Activated CD4-positive, alpha-beta T cell treated with anti-CD3 and anti-CD28 coated beads, Interleukin-2, amount 50 U/mL, for 16 hours (primary cell): ENCODE measurements at places on chromosomes 3 and 15.
A peak's percentile ranks its signal among the peaks of the same experiment; 100 is the strongest.

DNA sequence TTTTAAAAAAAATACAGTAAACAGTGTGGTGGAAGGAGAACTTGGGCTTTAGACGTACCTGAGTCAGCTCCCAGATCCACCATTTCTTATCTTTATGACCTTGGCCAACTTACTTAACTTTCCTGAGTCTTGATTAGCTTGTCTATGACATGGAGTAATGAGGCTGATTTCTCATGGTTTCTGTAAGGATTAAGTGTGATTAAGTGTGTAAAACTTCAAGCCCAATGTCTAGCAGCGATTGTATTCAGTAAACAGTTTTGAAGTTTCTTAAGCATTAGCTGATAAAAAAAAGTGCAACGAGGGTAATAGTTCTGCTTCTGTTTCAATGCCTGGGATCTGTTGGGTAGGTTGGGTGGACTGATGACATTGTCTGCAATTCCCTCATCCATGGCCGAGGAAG lies 10.8 kb downstream of the TRPM1 start:
- no peak for DNase-seq

DNA sequence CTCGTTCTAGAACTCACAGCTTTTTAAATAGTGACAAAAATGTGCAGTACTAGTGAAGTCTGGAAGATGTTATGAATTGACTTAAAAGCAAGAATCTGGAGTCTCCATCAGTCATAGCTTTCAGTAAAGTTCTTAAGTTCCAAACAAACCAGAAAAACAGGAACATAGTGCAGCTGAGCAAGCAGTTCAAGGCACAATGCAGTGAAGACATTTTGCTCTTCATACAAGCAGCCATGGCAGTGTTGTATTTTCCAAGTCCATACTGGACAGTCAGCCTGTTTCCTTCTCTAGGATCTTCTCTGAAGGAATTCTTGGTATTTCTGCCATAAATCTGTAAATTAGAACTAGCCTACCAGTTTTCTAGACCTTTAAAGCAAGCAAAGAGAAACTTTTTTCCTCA lies 90.5 kb downstream of the LRRC28 start:
- DNase-seq: no peak

DNA sequence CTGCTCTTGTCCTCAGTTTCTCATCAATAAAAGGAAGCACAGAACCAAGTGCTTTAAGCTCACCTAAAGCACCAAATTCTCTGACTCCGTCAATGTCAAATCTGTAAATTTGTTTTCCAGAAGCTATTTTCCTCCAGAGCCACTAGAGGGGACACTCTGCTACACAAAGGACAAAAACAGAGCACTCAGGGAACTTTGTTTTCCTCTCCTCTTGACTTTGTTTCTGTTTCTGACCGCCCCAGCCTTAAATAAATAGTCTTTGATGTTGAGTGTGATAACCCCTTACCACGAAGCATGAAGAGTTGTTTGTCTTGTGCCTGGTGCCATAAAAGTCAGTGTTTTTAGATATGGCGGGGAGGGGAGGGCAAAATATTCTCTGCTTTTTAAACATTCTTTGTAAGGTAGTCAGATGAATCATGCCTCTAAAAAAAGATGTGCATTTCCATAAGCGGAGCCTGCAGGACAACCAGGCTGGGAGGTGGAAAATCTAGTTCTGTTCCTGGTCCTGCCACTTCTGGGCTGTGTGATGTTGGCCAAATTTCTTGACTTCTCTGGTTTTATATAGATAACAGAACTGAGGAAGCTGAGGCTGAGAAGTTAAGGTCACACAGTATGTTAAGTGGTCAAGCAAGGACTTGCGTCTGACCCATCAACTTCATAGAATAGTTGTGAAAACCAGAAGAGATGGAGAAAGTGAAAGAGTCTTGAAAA lies 7.3 kb upstream of the ZBTB38 start:
- DNase-seq: peak; percentile 51

DNA sequence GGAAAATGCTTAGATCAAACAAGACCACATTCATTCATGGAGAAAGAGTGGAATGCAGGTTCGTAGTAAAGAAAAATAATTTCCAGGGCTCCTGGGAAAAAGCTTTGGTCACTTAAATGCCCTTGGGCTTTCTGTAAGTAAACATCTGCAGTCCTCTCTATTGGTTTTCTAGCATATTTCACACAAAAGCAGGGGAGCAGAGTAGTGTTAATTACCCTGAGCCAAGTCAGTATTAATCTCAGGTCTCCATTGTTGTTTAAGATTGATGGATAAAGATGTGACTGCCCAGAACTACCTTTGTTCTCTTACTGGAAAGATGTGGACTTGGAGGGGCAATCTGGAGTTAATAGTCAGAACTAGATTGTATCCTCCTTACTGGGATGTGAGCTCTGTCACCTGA lies 242.6 kb downstream of the PTPRG start:
- DNase-seq: no peak

DNA sequence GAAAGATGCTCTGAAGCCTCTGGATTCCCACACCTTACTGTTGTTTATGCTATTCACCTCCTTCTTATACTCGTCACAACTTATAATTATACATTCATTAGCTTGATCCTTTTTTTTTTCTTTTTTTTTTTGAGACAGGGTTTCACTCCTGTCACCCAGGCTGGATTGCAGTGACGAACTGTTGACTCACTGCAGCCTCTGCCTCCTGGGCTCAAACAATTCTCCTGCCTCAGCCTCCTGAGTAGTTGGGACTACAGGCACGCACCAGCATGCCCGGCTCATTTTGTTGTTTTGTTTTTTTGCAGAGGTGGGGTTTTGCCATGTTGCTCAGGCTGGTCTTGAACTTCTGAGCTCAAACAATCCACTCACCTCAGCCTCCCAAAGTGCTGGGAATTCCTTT lies 143.6 kb downstream of the PLCL2 start:
- DNase-seq: no peak

DNA sequence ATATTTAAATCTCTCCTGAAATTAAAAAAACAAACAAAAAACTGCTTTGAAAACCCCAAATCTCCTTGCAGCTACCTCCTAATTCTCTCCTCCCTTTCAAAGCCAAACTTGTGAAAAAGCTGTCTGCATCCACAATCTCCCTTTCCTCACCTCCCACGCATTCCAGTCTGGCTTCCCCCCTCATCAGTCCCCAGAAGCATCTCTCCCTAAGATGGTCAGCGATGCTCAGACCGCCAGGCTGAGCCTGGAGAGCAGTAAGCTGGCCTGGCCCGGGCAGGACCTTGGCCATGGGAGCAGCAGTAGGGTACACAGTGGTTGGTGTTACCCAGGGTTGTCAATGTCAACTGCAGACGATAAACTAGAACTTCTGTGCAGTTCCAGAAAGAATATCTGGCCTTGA lies 32.9 kb upstream of the BLM start:
- DNase-seq: no peak

- no peak for DNase-seq
These were observed 34.8 kb upstream of the ARHGEF3 start for GRCh38 chr3:56836276-56837163.

GRCh38 chr3:181930105-181930504 lies 218.4 kb downstream of the SOX2 start:
- no peak for DNase-seq

- no peak for DNase-seq
These were observed 133.9 kb upstream of the PFN2 start for GRCh38 chr3:150104564-150104963.

DNA sequence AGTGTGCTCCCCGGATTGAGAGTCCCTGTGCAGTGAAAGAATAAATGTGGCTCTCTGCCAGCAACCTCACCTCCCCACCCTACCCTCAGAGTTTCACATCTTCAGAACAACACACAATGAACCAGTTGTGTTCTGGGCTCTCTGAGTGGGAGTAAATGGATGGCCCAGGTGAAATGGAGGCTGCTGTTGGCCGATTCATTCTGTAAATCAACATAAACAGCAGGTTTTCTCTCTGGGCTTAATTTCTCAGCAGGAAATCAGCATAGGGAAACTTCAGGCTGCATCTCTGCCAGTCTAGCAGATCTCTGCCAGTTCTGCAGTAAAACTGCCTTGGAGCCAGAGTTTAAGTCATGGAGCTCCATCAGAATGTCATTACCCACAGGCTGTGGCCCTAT lies 54.6 kb upstream of the FURIN start:
- DNase-seq: no peak

DNA sequence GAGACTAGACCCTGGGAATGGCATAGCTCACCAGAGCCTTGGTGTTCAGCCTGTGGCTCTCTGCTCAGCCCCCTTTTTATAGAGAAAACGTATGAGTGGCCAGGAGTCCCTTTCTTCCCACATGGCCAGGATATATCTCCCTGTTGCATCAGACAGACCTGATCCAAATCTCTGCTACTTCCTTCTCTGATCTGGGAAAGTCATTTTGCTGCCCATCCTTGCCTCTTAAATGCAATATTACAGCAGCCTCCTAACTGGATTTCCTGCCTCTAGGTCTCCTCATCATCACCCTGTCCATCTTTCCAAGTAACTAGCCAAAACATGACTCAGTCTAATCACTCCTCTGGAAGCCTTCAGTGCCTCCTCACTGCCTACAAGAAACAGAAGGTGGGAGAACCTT lies 42.9 kb downstream of the CTDSPL start:
- DNase-seq: no peak

GRCh38 chr15:65512807-65513416 lies 4.6 kb downstream of the DPP8 start:
- no peak for DNase-seq

GRCh38 chr3:151924753-151925152 lies 51.3 kb downstream of the SUCNR1 start:
- DNase-seq: no peak

DNA sequence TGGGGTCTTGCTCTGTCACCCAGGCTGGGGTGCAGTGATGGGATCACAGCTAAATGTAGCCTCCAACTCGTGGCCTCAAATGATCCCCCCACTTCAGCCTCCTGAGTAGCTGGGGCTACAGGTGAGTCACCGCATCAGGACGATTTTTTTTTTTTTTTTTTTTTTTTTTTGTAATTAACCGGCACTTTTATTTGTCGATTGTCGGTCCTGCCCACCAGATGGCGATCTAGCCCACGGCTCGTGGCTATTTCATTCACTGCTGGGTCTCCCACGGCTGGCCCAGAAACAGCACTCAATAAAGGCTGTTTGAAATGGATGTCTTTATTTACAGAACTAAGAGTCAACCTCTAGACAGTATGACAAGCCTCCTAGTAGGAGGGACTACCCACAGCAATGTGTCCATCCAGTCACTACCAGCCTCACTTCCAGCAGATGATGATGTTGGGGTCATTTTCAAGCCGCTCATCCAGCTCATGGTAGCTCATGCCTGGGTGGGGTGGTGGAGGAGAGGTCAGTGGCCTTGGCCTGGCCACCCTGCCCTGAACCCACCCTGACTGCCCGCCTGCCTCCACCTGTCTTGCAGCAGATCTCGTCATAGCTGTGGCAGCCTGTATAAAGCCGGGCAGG lies 1.8 kb upstream of the ZMYND10 start:
- peak; percentile 73 for DNase-seq

GRCh38 chr15:38941399-38941953 lies 376.9 kb upstream of the RASGRP1 start:
- no peak for DNase-seq

- no peak for DNase-seq
These were observed 175.6 kb downstream of the SMAD6 start for GRCh38 chr15:66877477-66878271.

DNA sequence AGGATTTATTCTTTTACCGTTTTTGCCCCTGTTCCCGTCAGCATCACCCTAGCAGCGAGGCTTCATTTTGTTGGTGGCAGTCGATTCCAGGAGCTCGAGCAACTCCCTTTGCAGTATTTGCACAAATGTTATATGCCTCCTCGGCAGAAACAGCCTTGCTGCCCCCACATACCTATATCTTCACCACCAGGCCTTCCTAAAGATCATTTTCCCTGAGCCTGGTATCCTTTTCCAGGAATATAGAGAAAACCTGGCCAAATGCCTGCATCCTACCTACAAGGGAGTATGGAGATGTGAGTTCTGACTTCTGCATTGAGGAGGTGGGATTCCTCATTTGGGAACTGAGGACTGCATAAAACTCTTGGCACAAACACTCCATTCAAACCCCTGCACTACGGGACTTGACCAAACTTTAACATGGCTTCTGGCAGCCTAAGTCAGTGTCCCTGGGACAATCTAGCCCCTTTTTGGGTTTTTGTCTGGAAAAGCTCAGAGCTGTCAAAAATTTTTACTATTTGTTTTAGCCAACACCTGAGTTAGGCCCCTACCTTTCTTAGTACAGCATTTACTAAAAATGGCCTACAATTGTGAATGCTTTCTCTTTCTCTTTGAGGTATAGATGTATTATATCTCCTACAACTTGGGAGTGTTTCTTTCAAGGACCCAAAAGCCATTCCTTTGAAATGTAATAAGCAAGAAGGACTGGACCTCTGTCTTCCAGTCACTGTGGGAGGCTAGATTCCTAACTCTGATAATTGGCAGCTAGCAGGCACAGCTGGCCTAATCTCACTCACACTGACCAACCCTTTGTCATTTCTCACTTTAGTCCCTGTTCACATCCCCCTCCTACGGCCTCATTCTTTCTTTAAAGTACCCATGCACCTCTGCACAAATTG lies 12.1 kb upstream of the UBE2Q2 start:
- no peak for DNase-seq

- no peak for DNase-seq
These were observed 153.0 kb upstream of the WNT5A start for GRCh38 chr3:55639896-55640765.

DNA sequence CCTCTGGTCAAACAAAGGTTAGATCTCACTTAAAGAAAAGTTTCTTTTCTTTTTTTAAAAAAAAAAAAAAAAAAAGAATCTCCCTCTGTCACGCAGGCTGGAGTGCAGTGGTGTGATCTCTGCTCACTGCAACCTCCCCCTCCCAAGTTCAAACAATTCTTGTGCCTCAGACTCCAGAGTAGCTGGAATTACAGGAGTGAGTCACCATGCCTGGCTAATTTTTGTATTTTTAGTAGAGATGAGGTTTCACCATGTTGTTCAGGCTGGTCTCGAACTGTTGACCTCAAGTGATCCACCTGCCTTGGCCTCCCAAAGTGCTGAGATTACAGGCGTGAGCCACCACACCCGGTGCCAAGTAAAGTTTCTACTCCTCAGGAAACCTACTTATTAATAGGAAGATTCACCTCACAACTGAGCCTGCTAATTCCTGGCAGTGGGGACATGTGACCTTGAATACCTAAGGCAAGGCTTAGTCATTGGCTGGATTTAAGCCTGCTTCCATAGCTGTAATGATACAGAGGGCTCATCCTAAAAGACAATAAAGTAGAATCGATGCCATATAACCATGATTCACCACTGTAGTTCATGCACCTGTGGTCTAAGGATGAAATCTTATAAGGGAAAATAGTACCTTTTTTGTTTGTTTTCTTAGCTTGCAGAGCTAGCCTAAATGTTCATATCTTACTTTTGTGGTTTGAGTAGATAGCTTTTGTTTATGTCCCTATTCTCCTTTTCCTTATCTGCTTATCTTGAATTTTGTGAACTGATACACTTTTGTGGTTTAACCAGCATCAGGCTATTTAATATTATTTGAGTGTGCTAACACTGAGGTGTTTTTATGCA lies 24.8 kb upstream of the RBMS3 start:
- no peak for DNase-seq

DNA sequence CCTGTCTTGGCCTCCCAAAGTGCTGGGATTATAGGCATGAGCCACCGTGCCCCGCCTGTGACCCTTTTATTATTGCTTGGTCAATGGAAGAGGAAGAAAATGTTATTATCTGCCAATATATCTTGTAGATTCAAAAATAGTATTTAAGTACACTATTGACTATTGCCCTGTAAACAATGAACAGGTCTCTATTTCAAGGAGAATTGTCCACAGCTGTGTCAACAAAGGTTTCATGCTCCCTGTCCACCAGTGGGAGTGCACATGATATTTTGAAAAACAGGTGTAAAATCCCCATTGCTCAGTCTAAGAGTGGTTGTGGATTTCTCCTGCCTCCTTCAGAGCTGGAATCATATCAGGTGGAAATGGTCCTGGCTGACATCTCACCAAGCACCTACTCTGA lies 36.5 kb upstream of the IGF1R start:
- DNase-seq: no peak

GRCh38 chr3:183527428-183528379 lies 27.8 kb downstream of the KLHL6 start:
- DNase-seq: peak; percentile 41
